ENCODE measurements at places on chromosomes 5 and 9.

GRCh38 chr5:135371622-135372232 is 27.3 kb downstream of the MACROH2A1 start:
- DNase-seq = no peak

DNA sequence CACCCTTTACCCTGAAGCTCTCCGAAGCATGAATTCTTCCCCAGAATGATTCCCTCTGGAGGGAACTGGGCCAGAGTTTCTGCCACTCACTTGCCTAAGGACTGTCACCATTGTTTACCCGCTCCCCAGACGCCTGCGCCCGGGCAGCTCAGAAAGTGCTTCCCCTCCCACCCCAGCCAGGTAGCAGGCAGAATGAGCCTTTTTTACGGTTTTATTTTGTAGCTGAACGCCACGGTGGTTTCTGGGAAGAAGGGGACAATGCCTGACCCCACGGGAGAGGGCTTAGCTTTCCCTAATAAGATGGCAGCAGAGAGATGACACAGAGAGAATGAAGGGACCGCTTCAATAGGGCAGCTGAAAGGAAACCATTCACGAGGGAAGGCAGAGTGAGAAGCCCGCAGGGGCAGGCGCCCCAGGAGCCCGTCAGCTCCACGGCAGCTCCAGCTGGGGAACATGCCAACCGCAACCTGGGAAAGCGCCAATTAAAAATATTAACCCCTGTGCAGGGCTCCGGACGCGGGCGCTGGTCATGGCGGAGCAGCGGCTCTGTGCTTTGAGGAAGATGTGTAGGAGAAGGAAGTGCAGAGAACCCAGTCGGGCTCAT is 20.4 kb upstream of the NTNG2 start:
- peak; percentile 48 for DNase-seq

DNA sequence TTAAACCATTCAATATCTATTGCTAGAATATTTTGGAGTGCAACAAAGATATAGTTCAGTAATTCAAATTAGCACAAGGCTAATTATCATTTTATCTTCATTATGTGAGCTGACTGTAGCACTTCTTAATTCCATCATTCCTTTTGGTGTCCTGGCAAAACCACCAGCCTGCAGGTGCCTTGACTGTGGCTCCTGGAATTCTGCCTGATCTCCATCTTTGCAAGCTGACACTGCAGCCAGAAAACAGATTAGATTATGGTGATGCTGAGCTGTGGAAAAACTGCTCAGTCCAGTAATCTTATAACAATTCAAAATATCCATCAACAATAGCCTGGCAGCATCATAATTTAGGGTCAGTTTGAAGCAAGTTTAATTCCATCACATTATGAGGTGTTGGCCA is 919.5 kb downstream of the DTWD2 start:
- DNase-seq = no peak

GRCh38 chr5:78634634-78635033 is 13.9 kb downstream of the LHFPL2 start:
- no peak for DNase-seq

- no peak for DNase-seq
These were observed 23.6 kb downstream of the PLPP7 start for GRCh38 chr9:131312822-131313770.

DNA sequence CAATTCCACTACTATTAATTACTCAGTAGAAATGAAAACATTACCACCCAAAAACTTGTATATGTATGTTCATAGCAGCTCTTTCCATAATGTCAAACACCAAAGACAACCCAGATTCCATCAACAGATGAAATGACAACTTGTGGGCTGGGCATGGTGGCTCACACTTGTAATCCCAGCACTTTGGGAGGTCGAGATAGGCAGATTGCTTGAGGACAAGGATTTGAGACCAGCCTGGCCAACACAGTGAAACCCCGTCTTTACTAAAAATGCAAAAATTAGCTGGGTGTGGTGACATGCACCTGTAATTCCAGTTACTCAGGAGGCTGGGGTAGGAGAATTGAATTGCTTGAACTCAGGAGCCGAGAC is 11.5 kb downstream of the UIMC1 start:
- DNase-seq = no peak

DNA sequence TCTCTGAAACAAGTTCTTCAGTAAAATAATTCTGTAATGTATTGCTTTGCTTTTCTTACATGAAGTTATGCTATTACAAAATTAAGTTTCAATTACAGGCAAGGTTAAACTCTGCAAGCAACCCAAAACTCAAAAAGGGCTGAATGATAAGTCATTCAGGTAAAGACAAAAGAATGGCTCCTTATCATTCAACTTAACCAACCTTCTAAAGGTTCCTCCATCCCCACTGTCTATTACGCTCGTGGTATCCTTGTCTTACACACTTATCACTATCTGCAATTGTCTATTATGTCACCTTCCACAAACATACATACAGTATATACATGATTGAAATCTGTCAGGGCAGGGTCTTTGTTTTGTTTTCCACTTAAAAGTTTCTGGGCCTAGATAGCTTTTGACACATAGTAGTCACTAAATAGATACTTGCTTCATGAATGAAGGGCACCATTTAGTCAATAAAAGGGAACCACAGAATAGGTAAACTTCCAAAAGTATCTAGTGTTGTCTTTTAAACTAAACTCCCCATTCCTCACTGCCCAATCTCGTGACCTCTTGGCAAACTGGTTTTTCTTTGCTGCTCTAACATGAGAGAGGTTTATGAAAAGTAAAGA is 6.9 kb downstream of the RPL37 start:
- no peak for DNase-seq

DNA sequence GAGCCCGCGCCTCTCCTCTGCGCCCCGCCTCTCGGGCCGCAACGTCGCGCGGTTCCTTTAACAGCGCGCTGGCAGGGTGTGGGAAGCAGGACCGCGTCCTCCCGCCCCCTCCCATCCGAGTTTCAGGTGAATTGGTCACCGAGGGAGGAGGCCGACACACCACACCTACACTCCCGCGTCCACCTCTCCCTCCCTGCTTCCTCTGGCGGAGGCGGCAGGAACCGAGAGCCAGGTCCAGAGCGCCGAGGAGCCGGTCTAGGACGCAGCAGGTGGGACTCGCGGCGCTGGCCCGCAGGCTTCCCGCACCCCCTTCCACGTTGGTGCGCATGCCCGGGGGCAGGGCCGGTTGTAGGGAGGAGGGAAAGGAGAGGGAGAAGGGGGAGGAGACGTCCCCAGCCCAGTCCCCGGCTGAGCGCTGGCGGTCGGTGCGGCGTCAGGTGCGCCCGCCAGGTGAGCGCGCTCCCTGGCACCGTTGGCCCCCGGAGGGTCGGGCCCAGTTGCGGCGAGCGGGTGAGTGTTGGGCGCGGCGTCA is at the start of gene OCLN:
OCLN (plus strand) TSS at position 400 of the 532 bp plus-strand sequence. CDS start 11,455 bp downstream, outside the sequence.
- peak; percentile 88 for DNase-seq

GRCh38 chr9:33225319-33226147 is 14.4 kb upstream of the SPINK4 start:
- peak; percentile 59 for DNase-seq
